ENCODE measurements at places on chromosomes 1 and 21.

GRCh38 chr21:29238053-29238966 lies 60.4 kb upstream of the BACH1 start:
- no peak for DNase-seq

DNA sequence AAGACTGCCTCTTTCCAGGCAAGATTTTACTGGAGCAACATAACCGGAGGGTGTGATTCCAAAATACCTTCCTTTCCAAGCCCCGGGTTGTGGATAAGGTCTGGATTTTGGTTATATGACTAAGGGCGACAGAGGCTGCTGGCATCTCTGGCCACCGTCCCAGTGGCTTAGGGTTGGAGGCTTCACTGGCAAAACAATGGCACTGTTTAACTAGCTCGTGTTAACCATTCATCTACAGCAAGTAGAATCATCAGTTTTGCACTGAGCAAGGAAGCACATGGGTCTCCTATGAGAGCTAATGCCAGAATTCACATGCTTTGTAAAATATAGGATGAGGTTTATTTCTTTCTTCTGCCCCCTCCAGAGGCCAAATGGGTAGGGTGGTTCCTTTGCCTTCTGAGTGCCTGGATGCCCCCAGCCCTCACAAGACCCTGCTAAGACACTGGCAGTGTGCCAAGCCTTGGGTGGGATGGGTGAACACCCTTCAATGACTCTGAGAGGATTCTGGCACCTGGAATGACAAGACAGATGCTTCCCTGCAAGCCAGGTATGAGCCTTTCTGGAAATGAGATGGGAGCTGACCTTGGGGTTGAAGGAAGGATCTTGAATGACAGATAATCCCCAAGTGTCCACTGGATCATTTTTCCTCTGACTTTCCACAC lies 36.8 kb downstream of the DHCR24 start:
- no peak for DNase-seq

DNA sequence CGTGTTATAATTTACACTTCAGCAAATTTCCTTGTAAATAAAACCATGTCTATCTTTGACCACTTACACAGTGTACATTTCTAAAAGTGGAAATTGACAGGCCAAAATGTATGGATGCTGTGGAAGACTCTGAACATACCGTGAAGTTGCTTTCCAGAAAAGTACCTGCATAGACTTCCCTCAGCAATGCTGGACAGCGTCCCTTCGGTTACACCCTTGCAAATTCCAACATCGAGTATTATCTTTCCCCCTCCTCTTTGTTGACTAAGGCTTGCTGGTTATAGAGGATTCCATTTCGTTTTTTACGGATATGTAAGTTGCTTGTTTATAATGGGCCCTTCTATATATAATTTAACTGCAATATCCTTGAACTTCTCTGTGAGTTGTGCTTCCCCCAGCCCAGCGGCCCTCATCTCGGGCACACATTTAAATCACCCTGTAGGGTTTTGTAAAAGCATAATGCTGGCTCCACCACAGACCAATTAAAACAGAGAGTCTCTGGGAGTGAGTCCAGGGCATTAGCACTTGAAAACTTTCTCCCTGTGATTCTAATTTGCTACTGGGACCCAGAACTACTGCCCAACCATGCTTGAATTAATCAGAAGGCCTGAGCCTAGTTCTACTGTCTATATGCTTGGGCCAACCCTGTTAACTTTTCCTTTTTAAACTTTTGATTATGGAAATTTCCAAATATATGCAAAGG lies 230.3 kb downstream of the GRIK3 start:
- no peak for DNase-seq

DNA sequence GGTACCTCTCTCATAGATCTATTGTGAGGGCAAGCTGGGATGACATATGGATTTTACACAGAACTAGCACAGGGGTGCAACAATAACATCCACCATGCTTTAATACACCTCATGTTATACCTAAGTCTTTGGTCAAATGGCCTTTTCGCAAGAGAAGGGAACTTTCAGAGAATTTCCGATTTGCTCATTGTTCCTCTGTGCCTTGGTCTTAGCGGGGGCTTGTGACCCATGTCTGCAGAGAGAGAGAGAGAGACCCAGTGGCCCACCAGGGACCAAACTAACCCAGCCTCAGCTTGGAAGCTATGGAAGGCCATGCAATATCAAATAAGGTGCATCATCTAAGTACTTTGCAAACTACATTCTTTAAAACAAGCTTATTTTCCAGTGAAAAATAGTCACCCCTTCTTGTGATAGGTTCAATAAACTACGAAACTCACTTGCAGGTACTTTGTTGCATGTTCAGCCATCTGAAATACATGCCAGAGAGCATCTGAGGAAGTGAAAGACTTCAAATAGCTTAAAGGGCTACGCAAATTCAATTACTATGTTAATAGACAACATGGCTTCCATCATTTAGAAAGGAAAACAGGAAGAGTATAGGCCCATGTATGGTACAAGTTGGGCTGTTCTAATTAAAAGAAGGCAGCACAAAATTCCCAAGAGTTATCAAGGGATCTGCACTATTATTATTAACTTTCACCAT lies 100.7 kb downstream of the KCNN3 start:
- DNase-seq = no peak

GRCh38 chr1:33001282-33001681 lies 35.4 kb downstream of the AK2 start:
- DNase-seq = peak; percentile 49

GRCh38 chr1:168833801-168834224 lies 104.8 kb upstream of the DPT start:
- peak; percentile 30 for DNase-seq

DNA sequence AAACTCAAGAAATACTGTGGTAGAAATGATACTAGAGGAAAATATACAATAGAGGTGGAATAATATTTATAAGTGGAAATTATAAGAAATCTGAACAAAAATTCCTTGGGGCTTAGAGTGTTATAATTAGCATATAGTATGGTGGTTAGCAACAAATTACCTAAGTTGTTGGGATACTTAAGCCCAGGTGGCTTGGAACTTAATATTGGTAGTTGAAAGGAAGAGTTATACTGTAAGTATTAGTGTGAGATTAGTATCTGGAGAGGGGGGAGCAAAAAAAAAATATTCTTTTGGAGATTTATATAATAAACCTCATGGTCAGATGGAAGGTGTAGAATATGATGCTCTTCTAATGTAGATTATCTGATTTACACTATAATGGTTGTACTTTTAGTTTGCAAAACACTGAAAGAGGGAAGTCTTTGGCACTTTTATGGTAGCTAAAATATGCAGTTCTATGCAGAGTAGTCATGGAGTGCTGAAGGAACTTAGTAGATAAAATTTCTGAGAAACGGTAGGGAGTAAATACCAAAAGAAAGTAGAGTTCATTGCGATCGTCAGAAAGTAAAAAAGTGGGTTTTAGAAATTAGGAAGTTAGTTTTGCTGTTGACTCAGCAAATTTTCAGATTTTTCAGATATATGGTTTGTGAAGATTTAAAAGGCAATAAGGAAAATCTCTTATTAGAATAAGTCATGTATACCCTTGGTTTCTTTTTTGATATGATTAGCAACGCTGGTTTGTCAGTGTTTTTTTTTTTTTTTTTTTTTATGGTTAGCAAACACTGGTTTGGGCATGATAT lies 45.7 kb downstream of the MTF2 start:
- DNase-seq = peak; percentile 42

- no peak for DNase-seq
These were observed 14.0 kb downstream of the CERS2 start for GRCh38 chr1:150960646-150961045.

DNA sequence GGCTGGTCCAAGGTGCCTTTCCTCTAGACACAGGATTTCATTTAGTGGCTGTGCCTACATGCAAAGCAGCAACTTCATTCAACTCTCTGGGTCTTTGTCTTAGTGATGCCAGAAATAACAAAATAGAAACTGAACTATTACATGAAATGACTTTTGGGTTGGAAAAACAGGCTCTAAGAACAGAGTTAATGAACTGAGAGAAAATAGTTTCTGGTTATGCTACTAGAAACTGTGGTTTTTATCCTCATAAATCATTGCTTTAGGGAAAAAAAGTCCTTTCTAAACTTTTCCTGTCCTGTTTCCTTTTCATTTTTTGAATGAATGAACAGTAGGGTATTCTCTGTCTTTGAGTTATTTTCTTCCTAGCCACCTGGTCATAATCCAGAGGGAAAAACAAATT lies 424.0 kb downstream of the KIF26B start:
- DNase-seq = no peak

DNA sequence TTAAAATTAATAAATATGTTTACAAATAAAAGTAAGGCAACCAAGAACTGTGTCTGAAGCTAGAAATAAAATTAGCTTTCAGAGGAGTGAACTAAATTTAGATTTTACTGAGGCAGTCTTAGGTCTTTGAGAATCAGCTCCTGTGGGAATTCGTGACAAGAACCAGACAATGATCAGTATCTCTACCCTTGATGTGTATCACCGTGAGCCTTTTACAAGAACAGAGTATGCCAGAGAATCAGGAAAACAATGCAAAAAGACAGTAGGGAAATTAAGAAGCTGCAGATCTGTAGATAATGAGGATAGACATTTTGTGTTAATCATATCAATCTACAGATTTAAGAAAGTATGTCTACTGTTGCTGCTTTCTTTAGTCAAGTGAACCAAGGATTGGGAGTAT lies 351.0 kb downstream of the COL11A1 start:
- no peak for DNase-seq

GRCh38 chr1:185917646-185918045 lies 183.5 kb downstream of the HMCN1 start:
- DNase-seq = peak; percentile 32

GRCh38 chr1:219771080-219771479 lies 157.3 kb downstream of the SLC30A10 start:
- DNase-seq = no peak

- peak; percentile 80 for DNase-seq
These were observed 27.3 kb downstream of the F3 start for GRCh38 chr1:94514095-94514727.

GRCh38 chr1:217253351-217253750 lies 377.5 kb downstream of the GPATCH2 start:
- DNase-seq = no peak

- peak; percentile 28 for DNase-seq
These were observed 73.3 kb downstream of the HSF2BP start for GRCh38 chr21:43585924-43586413.

GRCh38 chr1:163538667-163539066 lies 216.9 kb downstream of the NUF2 start:
- DNase-seq = no peak

DNA sequence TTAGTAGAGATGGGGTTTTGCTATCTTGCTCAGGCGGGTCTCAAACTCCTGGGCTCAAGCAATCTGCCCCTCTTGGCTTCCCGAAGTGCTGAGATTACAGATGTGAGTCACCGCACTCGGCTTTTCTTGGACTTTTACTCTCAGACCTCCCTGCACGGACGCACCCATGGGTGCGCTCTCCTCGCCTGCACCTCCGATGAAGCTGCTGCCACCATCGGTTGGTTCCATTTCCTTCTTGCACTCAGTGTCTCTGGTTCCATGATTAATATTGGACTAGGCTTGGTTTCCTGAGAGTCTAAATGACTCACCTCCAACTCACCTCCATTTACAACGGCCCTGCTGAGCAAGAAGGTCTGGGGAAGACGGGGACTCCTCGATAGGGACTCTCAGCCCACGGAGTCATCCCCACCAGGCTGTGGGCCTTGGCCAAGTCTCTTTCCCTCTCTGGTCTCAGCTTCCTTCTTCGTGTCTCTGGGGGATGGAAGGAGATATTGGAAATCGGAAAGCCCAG lies 6.7 kb upstream of the TNFRSF8 start:
- DNase-seq = no peak

GRCh38 chr1:85240643-85241042 lies 18.8 kb downstream of the C1orf52 start:
- DNase-seq = peak; percentile 24

DNA sequence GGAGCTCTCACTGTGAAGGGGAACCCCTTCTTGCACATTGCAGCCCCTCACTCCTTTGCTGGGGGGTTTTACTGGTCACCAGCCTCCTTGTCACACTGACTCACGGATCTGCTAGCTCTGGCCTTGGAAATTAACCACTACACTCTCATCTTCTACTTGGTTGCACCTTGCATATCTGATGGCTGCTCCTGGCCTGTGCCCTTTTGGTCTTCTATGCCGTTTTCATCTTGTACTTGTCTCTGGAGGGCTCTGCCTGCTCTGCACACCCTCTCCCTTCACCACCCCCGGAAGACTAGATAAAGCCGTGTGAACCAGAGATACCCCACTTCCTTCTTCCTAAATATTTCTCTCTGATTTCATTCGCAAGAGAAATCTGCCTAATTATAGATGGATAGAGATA lies 44.6 kb downstream of the CD247 start:
- peak; percentile 50 for DNase-seq

DNA sequence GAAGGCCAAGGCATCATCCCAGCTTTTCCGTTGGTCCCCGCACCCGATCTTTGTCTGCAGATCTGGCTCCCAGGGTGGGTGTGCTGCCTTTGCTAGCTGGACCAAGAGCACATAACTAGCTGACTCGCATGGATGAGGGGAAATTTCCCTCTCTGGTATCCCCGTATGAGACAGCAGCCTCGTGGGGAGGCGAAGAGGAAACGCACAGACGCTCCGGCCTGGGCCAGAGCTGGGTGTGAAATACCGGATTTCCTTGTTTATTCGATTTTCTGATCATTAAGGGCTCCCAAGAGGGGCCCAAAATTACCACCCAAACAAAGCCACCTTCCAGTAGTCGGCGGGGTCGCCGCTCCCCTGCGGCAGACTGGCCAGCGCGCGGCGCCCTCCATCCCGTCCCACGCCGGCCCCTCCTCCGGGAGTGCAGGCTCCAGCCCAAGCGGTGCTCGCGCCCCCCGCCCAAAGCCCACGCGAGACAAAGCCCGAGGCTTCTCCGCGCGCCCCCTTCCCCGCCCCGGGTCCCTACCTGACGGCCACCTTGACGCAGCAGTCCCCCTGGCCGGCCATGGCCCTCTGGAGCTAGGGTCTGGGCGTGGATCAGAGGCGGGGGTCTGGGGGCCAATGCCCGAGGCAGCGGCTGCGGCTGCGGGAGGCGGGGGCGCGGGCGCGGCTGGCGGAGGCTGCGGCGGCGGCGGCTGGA lies 546 bp downstream of the KIF21B start:
- peak; percentile 48 for DNase-seq

DNA sequence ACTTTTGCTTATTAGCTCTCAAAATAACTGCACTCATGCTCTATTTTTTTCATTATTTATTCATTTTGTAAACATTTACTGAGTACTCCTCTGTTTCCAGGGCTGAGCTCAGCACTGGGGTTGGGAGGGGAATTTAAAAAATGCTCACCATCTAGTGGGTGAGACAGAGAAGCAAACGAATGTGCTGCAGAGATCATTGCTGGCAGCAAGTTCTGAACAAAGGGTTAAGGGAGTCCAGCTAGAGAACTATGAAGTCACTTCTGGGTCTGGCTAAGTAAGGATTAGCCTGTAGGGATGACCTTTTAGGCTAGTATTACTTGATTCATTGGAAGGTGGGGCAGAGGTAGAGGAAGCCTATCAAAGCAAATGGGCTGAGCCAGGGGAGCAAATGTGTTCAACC lies 99.1 kb upstream of the ZNF644 start:
- DNase-seq = no peak
